ENCODE measurements at places on chromosomes 1 and 21.

DNA sequence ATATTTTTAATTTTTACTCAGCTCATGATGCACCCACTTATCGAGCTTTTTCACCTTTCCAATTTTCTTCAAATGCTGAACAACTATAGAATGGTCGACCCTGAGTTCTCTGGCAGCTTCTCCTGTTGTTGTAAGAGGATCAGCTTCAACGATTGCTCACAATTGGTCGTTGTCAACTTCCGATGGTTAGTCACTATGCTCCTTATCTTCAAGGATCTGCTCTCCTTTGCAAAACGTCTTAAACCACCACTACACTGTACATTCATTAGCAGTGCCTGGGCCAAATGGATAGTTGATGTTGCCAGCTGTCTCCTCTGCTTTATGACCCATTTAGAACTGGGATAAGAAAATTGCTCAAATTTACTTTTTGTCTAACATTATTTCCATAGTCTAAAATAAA lies 385.9 kb upstream of the LYPLAL1 start:
- DNase-seq = no peak

GRCh38 chr1:49765034-49765433 lies 258.7 kb downstream of the AGBL4 start:
- DNase-seq = no peak

GRCh38 chr21:30714946-30715345 lies 3.6 kb downstream of the KRTAP21-3 start:
- DNase-seq = no peak

- DNase-seq = no peak
These were observed 13.7 kb downstream of the ACTRT2 start for GRCh38 chr1:3034728-3035562.

DNA sequence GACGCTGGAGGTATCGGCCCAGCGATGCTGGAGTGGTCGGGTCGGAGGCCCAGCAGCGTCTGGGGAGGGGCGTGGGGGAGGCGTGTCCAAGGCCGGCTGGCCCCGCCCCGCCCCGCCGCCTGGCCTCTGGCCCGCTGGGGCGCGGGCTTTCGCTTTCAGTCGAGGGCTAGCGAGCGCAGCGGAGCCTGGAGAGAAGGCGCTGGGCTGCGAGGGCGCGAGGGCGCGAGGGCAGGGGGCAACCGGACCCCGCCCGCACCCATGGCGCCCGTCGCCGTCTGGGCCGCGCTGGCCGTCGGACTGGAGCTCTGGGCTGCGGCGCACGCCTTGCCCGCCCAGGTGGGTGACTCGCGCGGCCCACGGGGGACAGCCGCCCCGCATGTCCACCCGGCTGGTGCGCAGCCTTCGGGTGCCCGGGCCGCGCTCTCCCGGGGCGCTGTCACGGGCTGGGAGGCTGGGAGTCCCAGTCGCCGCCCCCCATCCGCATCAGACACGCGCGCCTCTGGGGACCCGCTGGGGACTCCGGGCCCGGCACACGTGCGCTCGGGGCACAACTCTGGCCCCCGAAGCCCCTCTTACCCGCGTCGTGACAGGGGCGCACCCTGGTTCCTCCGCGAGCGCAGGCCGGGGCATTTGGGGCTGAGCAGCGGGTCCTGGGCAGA lies at the start of gene TNFRSF1B:
Gene TNFRSF1B, plus strand, starts transcription at position 158 of the 659 bp plus-strand sequence. Its CDS starts 101 bp downstream, at position 259.
- DNase-seq = peak; percentile 47

DNA sequence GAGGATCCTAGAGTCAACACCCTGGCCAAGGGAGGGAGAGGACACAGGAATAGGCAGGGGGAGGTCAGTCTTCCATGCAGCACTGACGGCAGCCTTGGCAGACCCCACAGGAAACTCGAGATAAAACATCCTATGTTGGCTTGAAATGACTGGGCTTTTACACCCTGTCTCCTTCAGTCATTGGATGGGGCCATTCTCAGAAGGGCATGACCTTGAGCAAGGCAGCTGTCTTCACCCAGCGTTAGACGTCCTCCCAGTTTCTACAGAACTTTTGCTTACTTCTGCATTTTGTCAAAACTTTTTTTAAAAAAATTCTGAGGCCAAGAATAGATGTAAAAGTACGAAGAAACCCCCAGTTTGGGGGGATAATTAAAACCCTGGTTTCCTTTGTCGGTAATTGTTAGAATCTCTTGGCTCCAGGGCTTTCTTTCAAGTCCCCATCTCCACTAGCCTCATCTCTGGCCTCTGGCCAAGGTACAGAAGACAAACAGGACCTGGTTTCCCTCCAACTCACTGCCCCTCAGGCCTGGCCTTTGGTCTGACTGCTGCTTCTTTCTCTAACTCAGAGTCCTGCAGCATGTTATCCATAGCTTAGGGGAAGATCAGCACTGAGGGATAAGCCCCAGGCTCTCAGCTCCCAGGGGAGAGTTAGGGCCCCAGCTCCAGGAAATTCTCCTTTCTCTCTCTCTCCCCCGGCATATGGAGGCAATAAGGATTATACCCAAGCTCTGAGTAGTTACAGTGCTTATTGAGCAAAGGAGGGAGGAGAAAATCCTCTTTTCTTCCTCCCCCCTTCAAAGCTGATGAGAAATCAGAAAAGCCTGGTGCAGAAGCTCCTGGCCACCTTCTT lies 51.6 kb upstream of the KCND3 start:
- no peak for DNase-seq

Measured in EH (cell line).